ENCODE measurements at places on chromosomes 3 and 15.
A peak's percentile ranks its signal among the peaks of the same experiment; 100 is the strongest.

DNA sequence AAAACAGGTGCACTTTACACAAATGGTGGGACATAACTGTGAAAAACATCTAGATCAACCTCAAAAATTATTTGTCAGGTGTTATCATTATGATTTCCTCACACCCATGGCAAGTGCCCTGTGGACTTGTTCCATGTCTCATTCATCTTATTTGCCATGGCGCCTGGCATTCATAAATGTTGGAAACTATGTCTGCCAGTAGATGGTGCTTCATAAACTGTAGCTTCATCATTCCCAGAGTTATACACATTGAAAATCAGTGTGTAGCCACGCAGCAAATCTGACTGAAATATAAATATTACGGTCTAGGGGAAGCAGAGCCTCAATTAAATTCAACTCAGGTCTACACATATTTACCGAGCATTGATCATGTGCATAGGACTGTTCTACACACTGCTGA is 90.7 kb downstream of the IMPG2 start:
- no peak overlapping the region for H3K4me3 ChIP-seq
- no peak for DNase-seq
- H3K36me3 ChIP-seq = no peaks in the 10 kb centered on the region

- H3K27ac ChIP-seq = no peak overlapping the region
- H3K4me3 ChIP-seq = no peak overlapping the region
- no peaks in the 10 kb centered on the region for H3K36me3 ChIP-seq
- DNase-seq = no peak
- H3K27me3 ChIP-seq = no peaks in the 10 kb centered on the region
These were observed 12.6 kb downstream of the PAQR5 start for GRCh38 chr15:69311319-69311721.

DNA sequence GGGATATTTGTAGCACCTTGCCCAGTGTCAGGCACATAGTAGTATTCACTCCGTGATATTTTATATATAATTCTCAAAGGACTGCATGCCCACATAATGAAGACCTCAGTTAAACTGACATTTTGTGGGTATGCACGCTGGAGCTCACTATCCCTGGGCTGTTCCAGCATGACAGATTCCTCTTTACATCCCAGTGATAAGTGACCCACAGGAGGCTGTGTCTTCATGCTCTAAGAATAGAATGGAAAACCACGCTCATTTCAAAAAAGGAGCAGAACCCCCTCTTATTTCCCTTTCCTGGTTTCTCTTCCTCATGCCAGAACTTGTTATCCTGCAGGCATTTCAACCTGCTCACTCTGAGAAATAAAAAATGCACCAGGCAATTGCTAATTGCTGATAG is 717.5 kb downstream of the AGBL1 start:
- no peak overlapping the region for H3K27ac ChIP-seq
- no peaks in the 10 kb centered on the region for H3K27me3 ChIP-seq
- DNase-seq = no peak
- H3K4me1 ChIP-seq = no peaks in the 10 kb centered on the region
- H3K36me3 ChIP-seq = no peaks in the 10 kb centered on the region

DNA sequence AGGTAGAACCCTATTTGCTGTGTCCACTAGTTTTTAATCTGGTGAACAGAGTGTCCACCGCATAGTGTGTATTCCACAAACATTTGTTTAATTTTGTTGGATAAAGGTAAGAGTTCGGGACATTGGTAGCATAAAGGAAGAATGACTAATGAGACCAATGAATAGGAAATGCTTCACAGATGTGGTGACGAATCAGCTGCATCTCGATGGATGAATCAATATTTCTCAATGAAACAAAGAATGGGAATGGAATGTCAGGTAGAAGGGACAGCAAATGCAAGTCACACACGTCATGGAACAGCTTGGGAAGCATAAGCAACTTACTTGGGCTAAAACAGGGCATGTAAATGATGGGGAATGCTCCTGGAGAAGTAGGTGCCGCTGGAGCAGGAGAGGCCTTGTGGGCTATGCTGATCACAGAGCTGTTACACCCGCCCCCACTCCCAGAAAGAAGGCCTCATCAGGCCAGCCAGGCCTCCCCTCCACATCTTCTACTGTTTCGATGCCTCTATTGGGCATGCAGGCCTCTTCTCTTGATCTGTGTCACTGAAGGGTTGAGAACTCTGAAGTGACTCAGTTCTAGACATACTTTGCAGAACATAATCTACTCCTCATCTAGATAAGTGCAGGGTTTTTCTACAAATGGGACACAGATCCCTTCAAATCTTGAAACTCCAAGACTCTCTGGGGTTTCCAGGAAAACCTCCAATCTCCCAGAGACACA is 120.0 kb upstream of the GADL1 start:
- H3K27me3 ChIP-seq = peaks cover 11% of the 10 kb centered on the region
- H3K4me3 ChIP-seq = no peak overlapping the region
- H3K27ac ChIP-seq = no peak overlapping the region
- H3K36me3 ChIP-seq = no peaks in the 10 kb centered on the region
- DNase-seq = no peak
- H3K4me1 ChIP-seq = peaks cover 13% of the 10 kb centered on the region

- H3K36me3 ChIP-seq = no peaks in the 10 kb centered on the region
- DNase-seq = no peak
- no peaks in the 10 kb centered on the region for H3K27me3 ChIP-seq
- H3K27ac ChIP-seq = no peak overlapping the region
These were observed 123.4 kb downstream of the ATP10A start for GRCh38 chr15:25739687-25740121.

GRCh38 chr3:73060302-73060723 is 1.1 kb upstream of the EBLN2 start:
- H3K27ac ChIP-seq = no peak overlapping the region
- H3K27me3 ChIP-seq = no peaks in the 10 kb centered on the region
- H3K4me3 ChIP-seq = no peak overlapping the region

DNA sequence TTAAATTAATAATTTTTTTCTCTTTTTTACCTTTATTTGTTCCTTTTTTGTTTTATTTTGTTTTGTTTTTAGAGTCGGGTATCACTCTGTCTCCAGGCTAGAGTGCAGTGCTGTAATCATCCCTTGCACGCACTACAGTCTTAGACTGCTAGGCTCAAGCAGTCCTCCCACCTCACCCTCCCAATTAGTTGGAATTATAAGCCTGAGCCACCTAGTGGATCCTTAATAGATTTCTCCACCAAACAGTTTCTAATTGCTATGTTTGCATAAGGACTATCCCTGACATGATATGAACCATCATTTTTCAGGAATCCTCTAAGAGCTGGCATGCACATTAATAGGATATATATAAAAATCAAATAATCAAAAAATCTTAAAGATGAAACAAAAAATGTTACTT is 993.2 kb downstream of the OTOL1 start:
- H3K27me3 ChIP-seq = no peaks in the 10 kb centered on the region
- no peak overlapping the region for H3K4me3 ChIP-seq
- peaks cover 3% of the 10 kb centered on the region for H3K4me1 ChIP-seq
- no peak for DNase-seq
- H3K27ac ChIP-seq = no peak overlapping the region

- H3K36me3 ChIP-seq = no peaks in the 10 kb centered on the region
- no peaks in the 10 kb centered on the region for H3K4me1 ChIP-seq
- DNase-seq = no peak
- no peak overlapping the region for H3K4me3 ChIP-seq
- no peak overlapping the region for H3K27ac ChIP-seq
These were observed 15.7 kb upstream of the CNTN4 start for GRCh38 chr3:2082871-2083480.

- H3K4me1 ChIP-seq = no peaks in the 10 kb centered on the region
- H3K4me3 ChIP-seq = no peak overlapping the region
- H3K36me3 ChIP-seq = no peaks in the 10 kb centered on the region
- H3K27ac ChIP-seq = no peak overlapping the region
- H3K27me3 ChIP-seq = no peaks in the 10 kb centered on the region
These were observed 49.1 kb upstream of the IQSEC1 start for GRCh38 chr3:13122081-13123012.

DNA sequence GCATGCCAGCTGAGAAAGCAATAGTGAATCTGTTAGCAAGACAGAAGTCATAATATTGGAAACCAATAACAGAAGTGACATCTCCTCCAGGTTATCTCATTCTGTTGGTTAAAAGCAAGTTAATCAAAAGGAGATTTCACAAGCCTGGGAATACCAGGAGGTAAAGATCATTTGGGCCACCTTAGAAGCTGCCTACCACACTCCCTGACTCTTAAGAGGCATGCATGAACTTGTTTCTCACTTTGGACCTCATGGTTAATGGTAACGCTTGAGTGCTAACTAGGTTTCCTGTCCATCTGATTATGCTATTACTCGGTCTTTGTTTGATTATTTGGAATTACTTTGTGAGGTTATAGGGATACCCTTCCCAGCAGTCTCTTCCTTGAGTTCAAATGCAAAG is 650.8 kb upstream of the SGO1 start:
- H3K4me1 ChIP-seq = no peaks in the 10 kb centered on the region
- H3K36me3 ChIP-seq = no peaks in the 10 kb centered on the region
- no peak for DNase-seq
- H3K27me3 ChIP-seq = no peaks in the 10 kb centered on the region

GRCh38 chr3:11335056-11335608 is 62.9 kb downstream of the ATG7 start:
- H3K27me3 ChIP-seq = no peaks in the 10 kb centered on the region
- peaks cover 9% of the 10 kb centered on the region for H3K36me3 ChIP-seq
- DNase-seq = peak; percentile 17
- no peak overlapping the region for H3K4me3 ChIP-seq

GRCh38 chr15:41494190-41494921 is 682 bp downstream of the ITPKA start:
- peaks cover 73% of the 10 kb centered on the region for H3K27me3 ChIP-seq
- no peaks in the 10 kb centered on the region for H3K36me3 ChIP-seq
- peak overlapping the region; percentile 53 for H3K4me3 ChIP-seq
- peak; percentile 58 for DNase-seq

GRCh38 chr15:76994001-76994400 is 925 bp upstream of the PSTPIP1 start:
- peaks cover 50% of the 10 kb centered on the region for H3K27me3 ChIP-seq
- H3K4me1 ChIP-seq = no peaks in the 10 kb centered on the region
- H3K27ac ChIP-seq = no peak overlapping the region
- H3K36me3 ChIP-seq = no peaks in the 10 kb centered on the region

DNA sequence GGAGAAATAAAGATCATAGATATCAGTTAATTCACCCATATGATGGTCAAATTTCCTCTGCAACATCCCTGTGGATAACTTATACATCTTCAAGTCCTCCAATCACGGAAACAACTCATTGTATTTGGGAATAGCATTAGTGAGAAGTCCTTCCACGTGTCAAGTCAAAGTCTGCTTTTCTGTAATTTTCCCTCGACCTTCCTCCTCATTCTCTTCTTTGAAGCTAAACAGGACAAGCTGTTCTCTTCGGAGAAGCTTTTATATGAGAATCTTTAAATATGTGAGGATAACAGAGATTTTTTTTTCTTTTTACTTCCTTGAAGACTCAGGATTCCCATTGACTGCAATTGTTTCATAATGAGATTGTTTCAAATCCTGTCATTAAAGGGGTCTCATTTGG is 230.4 kb downstream of the ZPLD1 start:
- no peak overlapping the region for H3K4me3 ChIP-seq
- H3K27ac ChIP-seq = no peak overlapping the region
- no peaks in the 10 kb centered on the region for H3K27me3 ChIP-seq
- no peaks in the 10 kb centered on the region for H3K4me1 ChIP-seq
- DNase-seq = no peak

- peaks cover 8% of the 10 kb centered on the region for H3K4me1 ChIP-seq
- H3K27me3 ChIP-seq = no peaks in the 10 kb centered on the region
- no peak overlapping the region for H3K4me3 ChIP-seq
- no peak overlapping the region for H3K27ac ChIP-seq
- no peak for DNase-seq
These were observed 2.2 kb downstream of the MAN2C1 start for GRCh38 chr15:75366163-75366562.

DNA sequence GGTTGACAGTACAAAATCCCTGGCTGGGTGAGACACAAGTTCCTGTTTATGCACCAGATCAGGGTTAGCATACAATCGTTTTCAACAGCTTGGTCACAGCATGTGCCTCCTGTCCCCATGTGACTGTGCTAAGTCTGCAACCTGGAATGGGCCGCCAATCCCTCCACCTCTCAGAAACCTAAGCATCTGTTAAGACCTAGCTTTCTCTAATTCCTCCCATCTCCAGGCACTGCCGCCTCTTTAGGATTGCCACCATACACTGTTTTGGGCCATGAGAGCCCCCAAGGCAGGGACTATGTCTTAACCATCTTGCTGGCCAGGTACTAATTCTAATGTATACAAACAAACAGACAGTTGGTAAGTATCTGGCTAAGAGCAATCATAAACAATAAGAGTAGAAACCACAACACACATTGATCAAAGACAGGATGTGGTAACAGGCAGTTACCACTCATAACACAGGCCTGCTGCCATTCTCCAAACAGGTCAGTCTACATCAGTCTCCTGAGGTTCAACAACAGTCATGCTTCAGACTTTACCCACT is 25.6 kb downstream of the SEC22C start:
- H3K36me3 ChIP-seq = peaks cover 96% of the 10 kb centered on the region
- H3K27ac ChIP-seq = no peak overlapping the region
- H3K4me1 ChIP-seq = no peaks in the 10 kb centered on the region

DNA sequence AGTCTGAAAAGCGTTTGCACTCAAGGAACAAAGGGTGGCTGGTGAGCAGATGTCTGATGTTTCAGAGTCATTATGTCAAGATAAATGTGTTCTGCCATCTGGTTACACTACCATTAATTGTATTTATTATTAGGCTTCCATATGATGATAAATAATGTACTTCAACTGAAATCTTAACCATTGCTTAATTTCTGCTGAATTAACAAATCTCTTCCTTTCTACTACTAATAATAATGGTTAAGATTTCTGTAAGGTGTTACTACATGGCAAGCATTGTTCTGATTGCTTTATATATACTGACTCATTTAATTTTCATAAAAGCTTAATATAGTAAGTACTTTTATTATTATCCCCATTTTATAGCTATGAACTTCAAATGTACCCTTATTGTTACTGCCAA is 68.4 kb upstream of the GALNT15 start:
- H3K27me3 ChIP-seq = no peaks in the 10 kb centered on the region
- no peaks in the 10 kb centered on the region for H3K36me3 ChIP-seq
- H3K27ac ChIP-seq = no peak overlapping the region
- no peak overlapping the region for H3K4me3 ChIP-seq
- H3K4me1 ChIP-seq = no peaks in the 10 kb centered on the region

- H3K36me3 ChIP-seq = no peaks in the 10 kb centered on the region
- no peak overlapping the region for H3K27ac ChIP-seq
- peaks cover 4% of the 10 kb centered on the region for H3K4me1 ChIP-seq
- no peak for DNase-seq
These were observed 15.0 kb downstream of the BHLHE40 start for GRCh38 chr3:4994144-4994730.

DNA sequence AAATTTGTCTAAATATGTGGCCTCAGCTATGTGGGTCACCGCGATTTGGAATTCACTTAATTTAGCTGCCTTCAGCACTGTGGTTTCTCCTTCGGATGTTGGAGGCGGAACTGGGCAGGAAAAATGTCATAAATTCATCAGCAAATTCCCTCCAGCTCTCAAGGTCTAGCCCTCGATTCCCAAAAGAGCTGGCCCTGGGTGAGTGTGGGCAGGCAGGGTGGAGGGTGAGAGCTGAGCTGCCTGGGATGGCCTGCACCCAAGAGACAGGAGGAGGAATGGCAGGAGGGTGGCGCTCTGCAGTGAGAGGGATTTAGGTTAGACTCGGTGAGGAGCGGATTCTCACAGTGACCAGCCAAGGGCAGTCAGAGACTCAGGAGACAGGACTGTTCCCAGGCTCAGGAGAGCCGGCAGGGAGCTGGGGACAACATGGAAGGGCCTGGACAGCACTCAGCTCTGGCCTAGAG is 57.1 kb downstream of the FEM1B start:
- H3K4me3 ChIP-seq = no peak overlapping the region
- H3K27ac ChIP-seq = no peak overlapping the region
- no peak for DNase-seq
- H3K4me1 ChIP-seq = peaks cover 8% of the 10 kb centered on the region

GRCh38 chr3:54939557-54940300 is 11.9 kb upstream of the LRTM1 start:
- no peaks in the 10 kb centered on the region for H3K4me1 ChIP-seq
- no peak overlapping the region for H3K27ac ChIP-seq
- no peak overlapping the region for H3K4me3 ChIP-seq
- DNase-seq = no peak

All from neuronal stem cell (in vitro differentiated cells).